ENCODE measurements at places on chromosomes 1 and 21. TPM values are rescaled to one million over a fixed set of nuclear protein-coding genes. Genes with fewer than 3 reads are reported as not detected.

The TRIM17 gene
- 28.8 TPM for total RNA-seq

The HMCN1 gene
- 46.4 TPM for total RNA-seq

DNA sequence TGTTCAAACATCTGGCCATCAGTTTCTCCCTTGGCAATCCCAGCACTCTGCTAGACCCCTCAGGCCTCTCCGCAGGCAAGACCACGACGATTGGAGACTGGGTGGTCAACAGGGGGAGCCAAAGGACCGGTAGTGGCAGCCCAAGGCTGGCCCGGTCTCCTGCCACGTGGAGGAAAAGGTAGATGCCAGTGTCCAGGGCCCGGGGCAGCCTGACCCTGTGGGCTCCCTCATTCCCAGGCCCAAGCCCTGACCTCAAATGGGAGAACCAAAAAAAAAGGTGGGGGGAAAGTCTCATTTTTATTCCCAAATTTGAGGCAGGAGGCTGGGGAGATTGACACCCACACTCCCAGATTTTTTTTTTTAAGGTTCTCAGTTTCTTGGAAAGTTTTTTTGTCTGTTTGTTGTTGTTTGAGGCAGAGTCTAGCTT, 24.8 kb downstream of the S100A6 start:
- no peaks in the 10 kb centered on the region for H3K36me3 ChIP-seq
- no peaks in the 10 kb centered on the region for H3K27me3 ChIP-seq
- H3K4me1 ChIP-seq = peaks cover 25% of the 10 kb centered on the region
- H3K4me3 ChIP-seq = no peak overlapping the region
- H3K27ac ChIP-seq = peak overlapping the region; percentile 62

DNA sequence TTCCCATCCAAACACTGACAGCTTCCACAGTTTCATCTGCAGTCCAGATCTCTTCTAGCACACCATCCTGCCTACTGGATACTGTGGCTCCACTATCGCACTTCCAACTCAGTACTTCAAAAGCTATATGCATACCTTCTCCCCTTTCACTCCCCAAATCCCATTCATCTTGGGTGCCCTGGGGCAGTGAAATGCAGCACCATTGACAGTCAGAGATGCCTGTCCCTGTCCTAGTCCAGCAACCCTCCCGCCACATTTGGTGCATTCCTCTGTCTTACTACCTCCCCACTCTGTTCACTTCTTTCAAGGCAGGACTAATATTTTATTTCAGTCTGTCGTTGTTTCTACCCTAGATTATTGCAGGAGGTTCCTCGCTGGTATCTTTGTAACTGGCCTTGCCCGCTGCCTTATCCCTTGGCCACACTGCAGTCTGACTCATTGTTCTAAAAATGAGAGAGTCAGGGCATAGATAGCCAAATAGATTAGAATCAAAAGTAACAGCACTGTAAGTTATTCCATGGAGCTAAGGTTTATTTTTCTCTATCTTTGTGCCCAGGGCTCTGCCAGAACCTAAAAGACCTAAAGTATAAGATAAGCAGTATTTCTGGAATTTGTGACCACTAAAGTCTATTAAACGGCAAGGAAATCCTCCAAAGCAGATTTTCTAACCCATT, 96.7 kb downstream of the ESRRG start:
- peaks cover 7% of the 10 kb centered on the region for H3K36me3 ChIP-seq
- DNase-seq = no peak
- no peaks in the 10 kb centered on the region for H3K27me3 ChIP-seq
- no peak overlapping the region for H3K4me3 ChIP-seq
- no peaks in the 10 kb centered on the region for H3K4me1 ChIP-seq

- H3K4me1 ChIP-seq = peaks cover 25% of the 10 kb centered on the region
- H3K4me3 ChIP-seq = no peak overlapping the region
- H3K27me3 ChIP-seq = no peaks in the 10 kb centered on the region
- DNase-seq = no peak
These were observed 208.8 kb downstream of the KIF26B start for GRCh38 chr1:245363461-245364200.

The SF3B4 gene
- total RNA-seq = 68.7 TPM

All from mesothelial cell of epicardium (in vitro differentiated cells).